GM06990 (cell line): ENCODE measurements at places on chromosomes 1 and 21.

DNA sequence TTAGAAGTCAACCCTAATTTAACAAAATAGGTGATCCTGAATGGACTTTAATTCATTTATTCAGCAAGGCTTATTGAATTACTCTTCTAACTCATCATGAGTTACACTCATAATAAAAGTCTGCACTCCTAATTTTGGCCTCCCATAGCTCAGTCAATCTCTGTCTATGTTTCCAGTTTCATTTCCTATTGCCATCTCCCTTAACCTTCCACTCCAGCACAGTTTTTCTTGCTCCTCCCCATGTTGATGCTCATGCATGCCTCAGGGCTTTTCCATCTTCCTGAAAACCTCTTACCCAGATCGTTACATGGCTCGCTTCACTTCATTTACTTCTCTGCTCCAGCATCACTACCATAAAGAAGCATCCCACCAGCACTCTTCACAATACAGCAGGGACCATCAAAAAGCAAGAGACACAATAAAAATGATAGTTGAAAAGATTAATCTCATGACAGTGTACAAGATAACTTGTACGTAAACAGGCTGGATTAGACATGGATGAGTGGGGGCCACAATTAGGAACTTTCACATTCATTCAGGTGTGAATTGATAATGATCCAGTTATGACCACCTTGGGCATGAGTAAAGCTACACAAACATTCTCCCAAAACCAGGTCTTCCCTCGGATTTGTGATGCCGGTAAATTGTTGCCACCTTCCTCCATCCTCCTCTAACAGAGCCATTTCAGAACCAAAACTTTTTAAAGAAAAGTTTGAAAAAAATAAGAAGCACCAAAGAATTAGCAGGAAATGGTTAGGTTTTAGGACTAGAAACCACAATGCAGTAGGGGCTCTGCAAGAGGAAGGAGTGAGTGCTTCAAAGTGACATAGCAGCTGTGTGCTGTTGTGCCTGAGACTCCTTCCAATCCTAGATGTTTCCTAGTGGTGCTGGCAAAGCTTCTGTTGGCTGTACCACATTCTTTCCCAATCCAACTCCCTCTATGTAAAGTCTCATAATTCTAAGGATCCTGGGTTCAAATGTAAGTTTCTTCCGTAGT, 89.8 kb downstream of the OLFML2B start:
- DNase-seq, result peak; percentile 11

- DNase-seq, result peak; percentile 21
Measured at GRCh38 chr1:31013187-31013864, 52.2 kb downstream of the PUM1 start.

GRCh38 chr1:227937031-227937837, 10.5 kb downstream of the WNT9A start:
- no peak for DNase-seq

- DNase-seq, result no peak
Measured at GRCh38 chr1:8329858-8330257, 11.9 kb downstream of the SLC45A1 start.

DNA sequence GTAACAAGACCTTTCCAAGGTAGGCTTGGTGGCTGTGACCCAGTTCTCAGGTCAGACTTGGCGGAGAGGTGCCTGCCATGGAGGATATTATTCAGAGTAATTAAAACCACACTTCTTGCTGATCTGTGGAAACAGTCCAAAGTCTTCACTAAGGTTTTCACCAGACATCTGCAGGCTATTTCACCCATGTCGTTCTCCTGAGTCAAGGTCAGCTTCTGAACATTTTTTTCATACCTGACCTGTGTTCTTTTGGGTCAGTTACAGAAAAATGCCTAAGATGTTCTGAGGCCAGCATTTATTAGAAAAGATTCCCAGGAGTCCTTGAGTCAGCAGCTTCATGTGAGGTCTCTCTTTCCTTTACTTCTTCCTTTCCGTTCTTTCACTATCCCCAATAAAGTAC, 54.9 kb downstream of the RGL1 start:
- DNase-seq, result no peak

GRCh38 chr1:187433598-187433997, 604.8 kb downstream of the PLA2G4A start:
- no peak for DNase-seq

DNA sequence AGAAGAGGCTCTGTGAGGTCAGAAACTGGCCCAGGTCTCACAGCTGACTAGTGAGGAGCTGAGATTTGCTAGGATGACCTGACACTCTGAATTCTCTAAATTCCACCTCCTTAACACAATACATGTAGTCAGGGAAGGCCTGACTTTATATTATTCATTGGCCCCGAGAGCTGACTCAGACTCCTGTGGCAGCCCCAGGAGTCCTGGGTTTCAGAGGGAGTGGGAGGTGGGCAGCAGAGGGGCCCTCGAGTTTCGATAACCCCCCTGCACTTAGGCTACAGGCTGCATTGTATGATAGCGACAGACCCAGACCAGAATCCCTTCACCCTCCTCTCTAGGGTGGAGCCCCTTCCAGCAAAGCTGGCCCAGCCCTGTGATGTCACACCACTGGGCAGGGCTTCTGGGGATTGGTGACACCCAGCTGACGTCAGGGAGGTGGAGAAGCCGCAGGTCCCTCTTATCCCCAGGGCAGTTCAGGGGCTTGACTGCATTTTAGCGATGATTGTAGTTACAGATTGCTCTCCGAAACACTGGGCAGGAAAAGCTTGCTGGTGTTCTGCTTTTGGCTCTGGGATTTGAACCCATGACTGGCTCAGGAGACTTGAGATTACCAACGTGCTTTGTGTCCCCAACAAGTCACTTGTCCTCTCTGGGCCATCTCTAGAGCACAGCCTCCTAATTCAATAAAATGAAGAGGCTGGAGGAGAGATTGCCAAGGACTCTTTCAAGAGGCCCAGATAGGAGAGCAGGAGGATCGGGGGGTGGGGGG, 17.0 kb upstream of the GPR37L1 start:
- no peak for DNase-seq

DNA sequence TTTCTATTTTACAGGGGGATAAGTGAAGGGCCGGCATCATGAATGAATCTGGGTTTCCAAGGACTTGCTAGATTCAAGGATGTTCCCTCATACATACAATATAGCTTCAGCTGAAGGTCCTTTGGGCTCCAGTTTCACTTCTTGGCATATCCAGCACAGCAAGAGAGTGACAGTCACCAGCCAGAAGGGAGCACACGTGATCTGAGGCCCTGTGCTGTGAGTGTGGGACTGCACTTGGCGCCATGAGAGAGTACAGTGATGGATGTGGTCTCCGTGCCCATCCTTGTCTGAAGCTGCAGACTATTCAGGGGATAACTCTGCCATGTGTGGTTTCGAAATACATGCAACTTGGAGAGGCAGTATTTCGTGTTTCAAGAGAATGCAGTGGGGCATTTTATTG, 159.7 kb upstream of the DSCAM start:
- DNase-seq, result no peak

DNA sequence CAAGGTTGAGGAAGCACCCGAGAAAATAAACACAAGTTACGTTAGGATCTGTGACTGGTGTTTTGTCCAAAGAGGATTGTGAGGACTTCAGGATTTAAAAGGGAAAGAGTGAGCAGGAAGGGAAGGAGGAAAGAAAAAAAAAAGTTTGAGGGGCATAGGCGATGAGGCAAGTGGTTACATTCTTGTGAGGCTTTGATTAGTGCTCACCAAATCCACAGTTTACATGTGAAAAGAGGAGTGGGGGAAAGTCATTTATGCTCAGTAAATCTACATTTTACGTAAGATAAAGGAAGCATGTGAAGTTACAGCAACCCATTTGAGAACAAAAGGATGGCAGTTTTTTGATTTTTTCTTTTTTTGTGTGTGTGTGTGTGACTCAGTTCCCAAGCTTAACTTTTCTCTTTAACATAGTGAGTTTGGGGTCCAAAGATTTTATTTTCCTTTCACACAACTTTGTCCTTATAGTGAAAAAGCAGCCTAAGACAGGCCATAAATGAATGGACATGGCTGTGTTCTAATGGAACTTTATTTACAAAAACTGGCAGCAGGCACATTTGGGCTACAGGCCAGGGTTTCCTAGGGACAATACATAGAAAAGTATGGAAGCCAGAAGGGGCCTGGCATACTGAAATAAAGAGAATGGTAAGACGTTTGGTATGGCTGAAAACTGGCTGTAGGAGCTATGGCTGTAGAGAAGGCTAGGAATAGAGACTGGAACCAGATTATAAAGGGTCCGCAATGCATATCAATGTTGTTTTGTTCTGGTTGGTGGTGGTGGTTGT, 121.7 kb downstream of the FGGY start:
- DNase-seq, result no peak

DNA sequence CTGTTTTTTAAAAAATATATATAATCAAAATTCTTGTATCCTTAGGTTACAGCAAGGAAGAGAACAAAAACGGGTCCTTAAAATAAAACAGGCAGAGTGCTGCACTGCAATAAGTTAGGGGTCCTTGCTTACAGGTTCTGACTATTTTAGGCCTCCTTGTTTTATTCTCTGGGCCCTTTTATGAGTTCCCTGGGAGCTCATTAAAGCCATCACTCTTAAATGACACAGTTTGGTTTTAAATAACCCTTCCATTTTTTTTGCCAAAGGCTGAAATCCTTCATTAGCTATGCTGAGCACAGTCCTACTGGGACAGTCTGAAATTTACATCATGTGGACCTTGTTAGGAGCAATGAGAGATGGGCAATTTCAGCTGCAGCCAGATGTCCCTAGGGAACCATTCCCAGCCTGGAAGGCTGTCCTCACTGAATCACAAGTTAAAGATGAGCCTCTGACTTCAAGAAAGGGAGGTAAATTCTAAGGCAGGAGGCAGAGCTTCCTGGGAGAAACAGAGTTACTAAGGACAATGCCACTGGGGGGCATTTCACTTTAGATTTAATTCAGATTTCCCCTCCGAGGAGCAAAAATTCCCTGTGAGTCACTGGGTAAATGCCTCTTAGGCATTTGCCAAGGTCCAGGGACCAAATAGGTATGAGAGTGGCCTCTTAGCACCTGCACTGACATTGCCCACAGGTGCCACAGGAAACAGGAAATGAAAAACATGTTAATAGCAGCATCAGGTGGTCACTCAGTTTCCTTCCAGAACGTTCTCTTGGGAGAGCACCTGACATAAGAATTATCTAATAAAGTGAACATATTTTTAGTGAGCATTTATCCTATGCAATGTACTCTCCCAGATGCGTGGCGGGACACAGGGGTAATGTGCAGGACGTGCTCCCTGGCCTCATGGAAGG, 3.8 kb upstream of the MUL1 start:
- no peak for DNase-seq

DNA sequence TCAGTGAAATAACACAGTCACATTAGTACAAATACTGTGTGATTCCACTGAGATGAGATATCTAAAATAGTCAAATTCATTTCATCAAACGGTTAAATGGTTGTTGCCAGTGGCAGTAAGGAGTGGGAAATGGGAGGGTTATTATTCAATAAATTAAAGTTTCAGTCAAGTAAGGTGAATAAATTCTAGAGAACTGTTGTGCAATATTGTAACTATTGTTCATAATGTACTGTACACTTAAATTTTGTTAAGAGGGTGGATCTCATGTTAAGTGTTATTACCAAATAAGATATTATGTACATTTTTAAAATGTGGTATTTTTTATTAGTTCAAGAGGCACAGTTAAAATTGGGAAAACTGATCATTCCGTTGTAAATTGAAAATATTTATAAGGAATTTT, 463.3 kb upstream of the BRINP3 start:
- no peak for DNase-seq

DNA sequence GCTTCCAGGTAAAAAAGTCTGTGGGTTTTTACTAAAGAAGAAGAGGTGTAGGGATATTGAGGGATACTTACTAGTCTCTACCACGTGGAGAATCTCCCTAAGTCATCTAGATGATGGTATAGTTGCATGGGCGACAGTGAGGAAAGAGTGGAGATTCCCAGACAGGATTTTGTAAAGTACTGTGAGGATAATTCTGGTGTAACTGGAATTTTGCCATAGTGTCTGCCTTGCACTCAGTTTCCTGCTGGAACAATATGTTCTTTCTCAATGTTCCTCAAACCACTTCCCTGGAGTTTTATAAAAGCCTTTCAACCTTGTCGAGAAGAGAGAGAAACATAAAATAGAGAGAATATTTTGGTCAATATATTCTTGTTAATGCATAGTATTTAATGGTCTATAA, 95.1 kb upstream of the WLS start:
- no peak for DNase-seq

DNA sequence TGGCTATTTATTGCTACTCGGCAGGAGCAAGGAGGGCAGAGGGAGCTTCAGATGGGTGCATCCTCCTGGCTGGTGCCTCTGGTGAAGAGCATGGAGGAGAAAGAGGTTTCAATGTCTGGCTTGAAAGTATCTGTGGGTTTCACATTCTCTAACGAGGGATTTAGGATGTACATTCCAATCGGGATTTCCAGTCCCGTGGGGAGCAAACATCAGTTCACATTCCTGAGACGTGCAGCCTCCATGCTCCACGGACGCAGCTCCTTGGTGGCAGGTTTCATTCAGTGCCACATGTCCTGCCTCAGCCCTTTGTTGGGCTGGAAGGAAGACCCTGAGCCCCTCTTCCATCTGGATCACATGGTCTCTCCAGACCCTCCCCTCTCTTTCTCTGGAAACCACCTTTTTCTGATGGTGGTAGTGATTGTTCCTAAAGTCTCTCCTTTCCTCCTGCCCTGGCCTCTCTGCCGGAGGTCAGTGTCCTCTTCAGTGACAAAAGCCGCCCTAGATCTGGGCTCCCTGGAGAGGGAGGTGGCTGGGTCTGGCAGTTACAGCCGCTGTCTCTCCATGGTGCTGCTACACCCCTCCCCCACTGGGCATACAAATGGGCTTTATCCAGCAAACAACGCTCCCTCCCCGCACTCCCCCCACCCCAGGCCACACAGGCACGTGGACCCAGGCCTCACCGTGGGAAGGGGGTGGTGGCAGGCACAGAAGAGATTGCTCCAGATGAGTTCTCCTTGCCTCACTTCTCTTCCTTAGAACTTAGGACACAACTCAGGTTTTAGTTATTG, 826 bp upstream of the CA14 start:
- DNase-seq, result no peak

DNA sequence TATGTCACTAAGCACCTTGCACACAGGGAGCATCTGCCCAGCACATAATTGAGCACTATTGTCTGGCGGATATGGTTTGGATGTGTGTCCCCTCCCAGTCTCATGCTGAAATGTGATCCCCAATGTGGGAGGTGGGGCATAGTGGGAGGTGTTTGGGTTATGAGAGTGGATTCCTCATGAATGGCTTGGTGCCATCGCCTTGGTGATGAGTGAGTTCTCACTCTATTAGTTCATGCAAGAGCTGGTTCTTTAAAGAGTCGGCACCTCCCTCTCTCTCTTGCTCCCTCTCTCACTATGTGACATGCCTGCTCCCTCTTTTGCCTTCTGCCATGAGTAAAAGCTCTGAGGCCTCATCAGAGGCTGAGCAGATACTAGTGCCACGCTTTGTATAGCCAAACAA, 9.5 kb downstream of the CTSK start:
- no peak for DNase-seq

DNA sequence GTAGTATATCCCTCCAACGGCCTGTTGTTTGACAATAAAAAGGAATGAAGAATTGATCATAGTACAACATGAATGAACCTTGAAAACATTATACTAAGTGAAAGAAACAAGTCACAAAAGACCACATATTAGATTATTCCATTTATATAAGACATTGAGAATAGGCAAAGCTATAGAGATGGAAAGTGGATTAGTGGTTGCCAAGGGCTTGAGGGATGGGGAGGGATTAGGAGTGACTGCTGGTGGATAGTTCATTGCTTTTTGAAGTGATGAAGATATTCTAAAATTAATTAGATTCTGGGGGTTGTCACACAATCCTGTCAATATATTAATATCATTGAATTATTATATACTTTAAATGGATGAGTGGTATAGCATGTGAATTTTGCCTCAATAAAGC, 142.5 kb upstream of the DPT start:
- no peak for DNase-seq

- DNase-seq, result no peak
Measured at GRCh38 chr1:95304803-95305202, 70.8 kb downstream of the RWDD3 start.

GRCh38 chr1:153849487-153850185, 73.1 kb downstream of the GATAD2B start:
- peak; percentile 63 for DNase-seq
